Dorsolateral prefrontal cortex (tissue), 122 donors: ENCODE measurements at places on chromosomes 2 and 18. TPM values are rescaled to one million over a fixed set of nuclear protein-coding genes. Genes with fewer than 3 reads are reported as not detected.

GRCh38 chr2:225895126-225895525 is 495.6 kb downstream of the NYAP2 start:
- no peak for DNase-seq

DNA sequence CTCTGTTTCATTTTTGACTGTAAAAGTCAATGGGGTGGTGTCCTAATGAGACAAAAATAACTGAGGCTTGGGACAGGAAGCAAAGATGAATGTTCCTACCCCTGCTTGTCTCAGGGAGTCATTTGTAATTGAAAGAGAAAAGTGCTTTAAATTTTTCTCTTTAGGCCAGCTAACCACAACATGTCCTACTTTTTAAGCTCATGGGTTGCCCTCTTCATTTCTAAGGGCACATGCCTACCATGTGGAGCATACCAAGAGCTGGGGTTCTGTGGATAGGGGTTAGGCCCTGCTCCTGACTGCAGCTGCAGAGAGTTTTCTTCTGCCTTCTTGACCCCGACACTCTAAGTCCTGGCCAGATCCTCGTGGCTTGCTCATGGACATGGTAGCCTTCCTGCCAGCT is 96.8 kb upstream of the ARL4C start:
- no peak for DNase-seq

GRCh38 chr2:85119900-85120299 is 13.3 kb upstream of the TCF7L1 start:
- DNase-seq = no peak

GRCh38 chr18:49681387-49681786 is 119.5 kb downstream of the LIPG start:
- no peak for DNase-seq

DNA sequence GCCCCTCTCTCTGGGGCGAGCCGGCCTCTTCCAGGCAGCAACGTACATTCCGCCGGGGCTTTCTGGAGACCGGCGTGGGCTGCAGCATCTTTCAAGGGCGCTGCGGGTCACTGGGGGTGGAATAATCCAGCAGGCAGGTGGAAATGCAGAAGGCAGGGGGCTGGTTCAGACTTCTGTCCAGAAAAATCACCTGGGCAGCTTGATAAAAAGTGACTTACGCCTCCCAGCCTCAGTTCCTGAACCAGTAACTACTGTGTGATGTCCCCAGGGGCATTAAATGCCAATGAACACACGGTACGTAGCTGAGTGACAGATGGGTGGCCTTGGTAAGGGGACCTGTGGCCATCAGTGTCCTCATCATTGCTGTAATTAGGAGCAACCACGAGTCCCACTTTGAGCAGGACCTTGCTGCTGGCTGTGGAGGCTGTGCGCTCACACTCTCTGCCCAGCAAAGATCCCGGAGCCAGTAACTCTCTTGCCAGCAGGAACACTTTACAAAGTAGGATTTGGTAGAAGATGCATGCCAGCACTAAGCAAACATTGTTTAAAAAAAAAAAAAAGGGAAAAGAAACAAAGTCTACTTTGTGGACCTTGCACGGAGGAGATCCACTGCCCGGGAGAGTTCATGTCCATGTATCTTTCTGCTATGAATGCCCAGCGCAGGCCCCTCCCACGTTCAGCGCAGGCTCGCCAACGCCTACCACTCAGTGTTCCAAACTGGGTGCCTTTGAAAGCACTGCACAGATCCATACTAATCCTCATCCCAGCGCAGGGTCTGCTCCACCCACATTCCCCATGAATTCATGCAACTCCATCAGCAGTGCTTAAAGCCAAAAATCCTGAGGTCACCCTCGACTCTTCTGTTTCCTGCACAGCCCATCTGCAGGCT is 177.3 kb downstream of the HDAC4 start:
- DNase-seq = no peak

- DNase-seq = no peak
Measured at GRCh38 chr2:64203858-64204632, 59.8 kb upstream of the PELI1 start.

- DNase-seq = peak; percentile 55
Measured at GRCh38 chr2:165016772-165017411, 61.6 kb upstream of the SLC38A11 start.

DNA sequence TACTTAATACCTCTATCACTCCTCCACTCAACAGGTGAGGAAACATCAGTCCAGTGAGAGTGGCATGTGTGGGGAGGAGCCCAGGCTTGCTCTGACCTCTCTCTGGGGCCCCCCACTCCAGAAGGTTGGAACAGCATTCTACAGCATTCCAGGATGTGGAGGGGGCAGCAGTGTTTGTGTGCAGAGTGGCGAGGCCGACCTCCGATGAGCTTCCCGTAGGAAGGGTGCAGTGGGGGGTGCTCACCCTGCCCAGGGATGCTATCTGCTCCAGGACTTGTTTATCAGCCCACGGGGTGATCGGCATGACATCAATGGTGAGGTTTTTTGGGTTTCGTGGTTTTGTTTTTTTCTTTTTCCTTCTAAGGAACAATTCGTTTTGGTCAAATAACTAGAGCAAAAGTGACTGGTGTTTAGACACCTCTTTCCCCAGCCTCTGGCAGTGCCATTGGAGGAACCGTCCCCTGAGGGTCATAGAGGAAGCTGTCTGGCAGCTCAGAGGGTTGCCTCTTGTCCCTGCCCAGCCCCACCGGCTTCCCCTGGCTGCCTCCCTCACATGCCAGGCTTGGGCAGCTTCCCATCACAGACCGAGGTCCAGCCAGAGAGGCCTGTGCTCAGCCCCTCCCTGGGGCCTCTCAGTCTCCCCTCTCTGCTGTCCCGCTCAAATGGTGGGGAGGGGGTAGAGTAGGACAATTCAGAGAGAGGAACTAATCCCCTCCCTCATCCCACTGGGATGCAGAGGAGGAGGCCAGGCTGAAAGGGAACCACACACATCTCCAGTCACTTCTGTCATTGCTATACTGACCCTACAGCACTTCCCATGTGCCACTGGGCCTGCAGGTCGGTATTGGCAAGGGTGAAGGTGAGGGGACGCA is 96.5 kb downstream of the ZFP36L2 start:
- DNase-seq = no peak

- DNase-seq = no peak
Measured at GRCh38 chr2:24245986-24246776, 71.3 kb downstream of the FAM228A start.

DNA sequence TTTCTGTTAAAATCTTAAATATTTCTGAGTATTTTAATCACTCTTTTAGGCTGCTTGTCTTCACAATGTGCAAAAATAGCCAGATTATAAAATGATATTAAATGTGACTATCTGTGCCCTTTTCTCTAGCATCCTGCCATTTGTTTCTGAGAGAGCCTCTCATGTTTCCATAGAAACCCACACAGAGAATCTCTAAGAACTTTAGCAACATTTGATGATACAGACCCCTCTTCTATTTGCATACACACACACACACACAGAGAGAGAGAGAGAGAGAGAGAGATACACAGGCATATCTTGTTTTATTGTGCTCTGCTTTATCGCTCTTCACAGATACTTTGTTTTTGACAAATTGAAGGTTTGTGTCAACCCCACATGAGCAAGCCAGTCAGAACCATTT is 134.5 kb upstream of the DDX18 start:
- DNase-seq = no peak

- DNase-seq = no peak
Measured at GRCh38 chr2:38776531-38776930, 1.5 kb upstream of the GEMIN6 start.

DNA sequence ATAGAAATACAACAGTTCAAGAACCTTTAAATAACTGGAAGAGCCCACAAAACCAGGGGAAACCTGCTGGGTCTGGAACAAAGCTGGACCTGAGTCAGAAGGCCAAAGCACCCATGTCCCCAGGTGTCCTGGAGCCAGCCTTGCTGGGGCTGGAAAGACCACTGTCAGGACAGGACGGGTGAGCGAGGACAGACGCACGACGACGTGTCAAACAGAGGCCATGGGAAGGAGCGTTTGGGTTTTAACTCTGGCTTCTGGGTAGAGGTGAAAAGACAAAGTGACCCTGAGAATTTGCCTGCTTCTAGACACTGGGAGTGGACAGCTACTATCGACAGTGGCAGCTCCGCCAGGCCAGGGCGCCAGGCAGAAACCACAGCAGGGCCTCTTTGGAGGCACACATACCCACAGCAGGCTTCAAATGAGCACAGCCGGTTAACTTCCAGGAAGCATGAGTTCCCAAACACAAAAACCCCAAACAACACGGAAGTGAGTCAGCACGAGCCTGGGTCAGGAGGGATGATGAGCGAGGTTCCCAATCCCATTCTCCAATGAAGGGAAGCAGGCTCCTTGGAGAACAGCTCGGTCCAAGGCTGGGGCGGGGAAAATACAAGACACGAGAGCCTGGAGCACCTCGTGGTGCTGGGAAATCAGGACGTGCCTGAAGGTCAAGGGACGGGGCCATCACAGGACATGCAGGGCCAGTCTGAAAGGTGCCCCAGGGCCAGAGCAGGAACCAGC is 208.0 kb downstream of the TWIST2 start:
- no peak for DNase-seq

DNA sequence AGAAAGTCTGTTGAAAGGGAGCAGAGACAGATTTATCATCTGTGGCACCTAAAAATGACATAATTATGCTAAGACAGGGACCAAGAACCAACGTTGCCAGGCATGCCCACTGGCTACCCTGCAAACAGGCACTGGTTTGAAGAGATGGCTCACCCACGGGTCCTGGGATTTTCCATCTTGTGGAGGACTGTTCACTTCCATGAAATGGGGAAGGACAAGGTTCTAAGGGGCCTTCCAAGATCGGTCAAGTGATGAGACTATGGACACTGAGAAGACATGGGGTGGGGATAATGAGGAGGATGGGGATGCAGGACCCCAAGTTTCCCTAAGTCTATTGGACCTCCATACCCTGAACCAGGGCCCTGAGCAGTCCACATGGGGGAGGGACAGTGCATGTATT is 18.9 kb downstream of the LGALSL start:
- no peak for DNase-seq

- DNase-seq = no peak
Measured at GRCh38 chr2:238415036-238415764, 11.5 kb upstream of the ASB1 start.

DNA sequence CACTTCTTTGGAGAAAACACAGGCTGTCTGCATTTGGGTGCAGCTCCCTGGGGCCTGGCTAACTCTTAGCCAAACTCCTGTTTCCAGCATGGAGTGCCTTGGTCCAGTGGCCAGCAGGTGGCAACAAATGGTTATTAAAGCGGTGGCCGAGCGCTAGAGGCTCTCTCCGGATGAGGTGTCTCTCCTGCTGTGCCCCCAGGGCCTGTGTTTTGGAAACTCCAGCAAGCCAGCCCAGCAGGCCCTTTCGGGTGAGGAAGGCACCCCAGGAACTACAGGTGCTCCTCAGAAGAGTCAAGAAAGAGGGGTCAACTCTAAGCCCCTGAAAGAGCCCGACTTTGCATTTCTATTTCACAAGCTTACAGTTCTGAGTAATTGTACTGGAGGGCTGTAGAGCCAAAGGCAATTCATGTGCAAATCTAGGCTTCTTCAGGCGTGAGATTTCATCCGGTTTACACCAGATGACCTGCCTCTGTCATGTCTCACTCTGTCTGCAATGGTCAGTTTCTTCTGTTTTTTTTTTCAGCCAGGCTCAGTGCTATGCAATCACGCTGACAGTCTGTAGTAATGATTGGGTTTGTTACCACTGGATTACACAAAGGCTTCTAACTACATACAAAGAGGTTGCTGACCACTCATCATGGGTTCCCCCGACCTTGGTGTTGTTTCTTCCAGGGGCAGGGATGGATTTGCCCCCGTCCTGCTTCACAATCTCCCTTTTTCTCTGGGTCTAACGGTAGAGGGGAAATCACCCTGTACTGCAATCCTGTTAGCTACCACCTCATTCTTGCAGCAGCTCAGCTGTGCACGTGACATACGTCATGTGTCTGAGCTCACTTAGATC is 7.6 kb upstream of the CHRNA1 start:
- peak; percentile 86 for DNase-seq

DNA sequence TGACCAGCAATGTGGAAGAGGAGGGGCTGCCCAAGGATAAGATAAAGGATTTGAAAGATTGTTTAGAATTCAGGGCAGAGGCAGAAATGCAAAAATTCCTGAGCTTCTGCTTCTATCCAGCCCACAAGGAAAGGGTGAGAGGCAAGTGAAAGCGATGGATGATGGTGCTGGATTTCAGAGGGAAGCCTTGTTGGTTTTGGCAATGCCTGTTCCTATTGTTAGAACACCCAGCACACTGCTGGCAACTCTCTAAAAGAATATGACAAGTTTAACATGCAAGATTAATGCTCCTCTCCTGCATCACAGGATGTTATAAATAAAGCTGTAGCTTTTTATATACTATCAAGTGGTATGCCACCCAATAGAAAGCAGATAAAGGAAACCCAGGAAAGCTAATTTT is 92.6 kb downstream of the ZNF385B start:
- no peak for DNase-seq

- no peak for DNase-seq
Measured at GRCh38 chr18:34626404-34627136, 83.5 kb upstream of the DTNA start.

DNA sequence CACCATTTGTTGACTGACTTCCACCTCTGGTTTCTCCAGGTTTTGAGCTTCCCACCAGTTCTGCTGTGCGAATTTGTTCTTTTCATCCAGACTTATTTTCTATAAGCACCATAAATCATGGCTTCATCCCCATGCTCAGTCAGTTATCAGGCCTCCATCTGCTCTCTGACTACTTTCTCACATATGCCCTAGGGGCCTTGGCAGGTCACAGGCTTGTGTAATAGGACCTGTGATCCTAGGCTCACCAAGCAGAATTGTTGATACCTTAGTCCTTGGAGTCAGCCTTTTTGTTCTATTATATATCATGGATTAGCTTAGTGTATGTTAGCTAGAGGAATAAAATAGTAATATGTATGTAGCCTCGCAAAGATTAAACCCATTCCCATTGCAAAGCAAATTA is 284.2 kb upstream of the TANK start:
- no peak for DNase-seq

GRCh38 chr2:19425419-19425818 is 67.0 kb upstream of the OSR1 start:
- DNase-seq = no peak

DNA sequence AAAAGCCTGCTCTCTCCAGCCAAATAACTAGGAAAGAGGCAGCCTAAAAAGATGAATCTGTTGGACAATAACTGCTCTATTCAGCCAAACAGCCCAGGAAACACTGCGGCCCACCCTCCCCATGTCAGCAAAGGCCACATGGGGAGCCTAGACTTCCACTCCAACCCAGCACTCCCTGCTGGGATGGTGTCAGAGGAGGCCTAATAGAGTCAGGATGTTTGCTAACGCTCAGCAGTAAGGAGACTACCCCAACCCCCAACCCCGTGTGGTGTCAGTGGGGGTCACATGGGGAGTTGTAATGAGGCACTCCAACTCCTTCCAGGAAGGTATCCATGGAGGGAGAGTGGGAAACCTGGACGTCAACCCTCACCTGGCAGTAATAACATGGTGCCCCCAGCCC is 41.6 kb downstream of the ZBTB7C start:
- no peak for DNase-seq

- DNase-seq = peak; percentile 33
Measured at GRCh38 chr2:76640905-76641304, 881.3 kb downstream of the LRRTM4 start.

- DNase-seq = no peak
Measured at GRCh38 chr2:222964376-222965031, 87.5 kb upstream of the KCNE4 start.

AQP12B gene
- not detected for total RNA-seq

DAW1 gene
- total RNA-seq = 2.4 TPM

TBR1 gene
- 121 TPM for total RNA-seq

ANKRD30B gene
- total RNA-seq = 4.8 TPM

CMPK2 gene
- 14.6 TPM for total RNA-seq

GRB14 gene
- total RNA-seq = 2.8 TPM

TGFA gene
- 10.9 TPM for total RNA-seq

ZEB2 gene
- total RNA-seq = 252 TPM

ABCG5 gene
- total RNA-seq = 0.54 TPM

PDE11A gene
- 1.5 TPM for total RNA-seq

ANKRD30BL gene
- 20.5 TPM for total RNA-seq
